ENCODE measurements at places on chromosomes 13 and 19. TPM values are rescaled to one million over a fixed set of nuclear protein-coding genes. Genes with fewer than 3 reads are reported as not detected.

DNA sequence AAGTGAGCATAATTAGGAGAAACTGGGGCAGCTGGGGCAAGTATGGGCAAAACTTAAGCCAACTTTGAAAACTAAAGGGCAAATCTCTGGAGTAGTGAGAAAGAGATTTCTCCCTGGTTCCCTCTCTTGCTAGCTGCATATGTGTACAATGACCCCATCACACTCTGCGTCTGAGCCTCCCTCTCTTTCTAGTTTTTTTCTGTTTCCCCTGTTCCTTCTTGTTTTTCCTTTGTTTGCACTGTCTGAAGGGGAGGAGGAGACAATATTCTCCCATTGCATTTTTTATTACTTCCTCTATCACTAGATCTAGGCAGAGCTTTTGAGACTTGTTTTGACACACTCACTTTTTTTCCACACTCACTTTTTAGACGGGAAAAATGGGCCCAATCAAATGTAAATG, 11.2 kb upstream of the CLDN10 start:
- H3K27ac ChIP-seq = no peak overlapping the region
- H3K4me3 ChIP-seq = no peak overlapping the region
- no peak for DNase-seq

The PALM3 gene
- polyA plus RNA-seq = not detected

- no peak overlapping the region for H3K27ac ChIP-seq
- no peak for DNase-seq
- no peaks in the 10 kb centered on the region for H3K4me1 ChIP-seq
- H3K27me3 ChIP-seq = peaks cover 20% of the 10 kb centered on the region
- H3K36me3 ChIP-seq = no peaks in the 10 kb centered on the region
These were observed 5.7 kb downstream of the SMIM24 start for GRCh38 chr19:3474614-3475013.

The TMEM272 gene
- 0.01 TPM for polyA plus RNA-seq

DNA sequence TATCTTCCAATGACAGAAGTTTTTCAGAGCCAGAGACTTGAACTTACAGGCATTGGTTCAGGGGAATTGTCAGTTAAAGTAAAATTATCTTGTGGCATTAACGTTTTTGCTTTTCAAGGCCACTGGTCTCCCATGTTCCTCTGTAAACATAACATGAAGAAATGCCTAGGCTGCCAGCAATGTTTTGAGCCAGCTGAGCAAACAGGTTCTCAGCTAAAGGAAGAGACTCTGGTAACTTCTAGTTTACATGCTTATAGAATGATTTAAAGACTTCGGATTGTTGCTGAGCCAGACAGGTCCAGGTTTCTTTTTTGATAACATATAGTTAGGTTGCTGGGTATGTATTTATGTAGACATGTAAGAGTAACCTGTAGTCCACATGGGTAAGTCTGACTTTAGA, 35.7 kb downstream of the ZNF493 start:
- H3K27ac ChIP-seq = no peak overlapping the region
- H3K27me3 ChIP-seq = no peaks in the 10 kb centered on the region
- no peak for DNase-seq
- no peak overlapping the region for H3K4me3 ChIP-seq
- no peaks in the 10 kb centered on the region for H3K36me3 ChIP-seq

The DNAJC15 gene
- 43.2 TPM for polyA plus RNA-seq

The ACP7 gene
- polyA plus RNA-seq = 0.08 TPM
